ENCODE measurements at places on chromosomes 12 and 14.

DNA sequence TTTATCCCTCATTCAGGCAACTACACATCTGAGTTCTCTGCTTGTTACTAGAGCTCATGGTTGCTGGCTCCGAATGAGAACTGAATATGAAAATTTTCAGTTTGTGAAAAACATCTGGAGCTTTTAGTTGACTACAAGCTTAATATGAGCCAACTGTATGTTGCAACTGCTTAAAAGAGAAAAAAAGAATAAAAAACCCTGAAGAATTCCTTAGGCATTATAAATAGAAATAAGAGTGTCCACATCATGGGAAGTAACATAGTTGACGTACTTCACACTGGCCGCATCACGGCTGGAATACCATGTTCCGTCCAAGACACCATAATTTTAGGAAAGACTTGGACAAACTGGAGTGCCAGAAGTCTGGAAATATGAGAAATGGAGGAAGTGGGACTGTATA is 57.9 kb downstream of the PDE3A start:
- no peak for DNase-seq

- DNase-seq, result no peak
Measured at GRCh38 chr12:98998697-98999299, 353.7 kb downstream of the APAF1 start.

DNA sequence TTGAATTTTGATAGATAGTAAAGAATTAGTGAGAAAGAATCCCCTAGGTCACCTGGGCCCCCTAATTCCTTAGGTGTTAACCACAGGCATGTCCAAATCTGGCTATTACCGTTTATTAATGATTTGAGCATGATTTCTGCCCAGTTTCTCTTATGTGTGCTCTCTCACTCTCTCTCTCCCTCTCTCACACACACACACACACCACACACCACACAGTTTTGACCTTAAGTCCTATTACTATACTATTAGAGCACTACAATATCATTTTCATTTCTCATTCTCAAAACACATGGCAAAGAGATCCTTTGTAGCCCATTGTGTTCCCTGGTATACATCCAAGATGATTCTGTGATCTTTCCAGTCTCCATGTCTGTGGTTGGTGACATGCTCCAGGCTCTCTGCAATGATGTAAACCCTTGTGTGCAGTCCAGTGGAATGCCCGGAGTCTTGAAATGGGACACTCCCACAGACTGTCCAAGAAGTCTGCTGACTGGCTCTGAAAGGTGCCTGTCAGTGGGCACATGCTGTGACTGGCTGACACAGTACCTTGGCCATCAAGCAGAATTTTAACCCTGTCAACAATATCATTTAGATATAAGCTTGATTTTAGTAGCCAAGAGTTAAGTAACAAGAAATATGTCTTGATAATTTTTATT is 96.2 kb downstream of the FIGNL2 start:
- DNase-seq, result no peak

DNA sequence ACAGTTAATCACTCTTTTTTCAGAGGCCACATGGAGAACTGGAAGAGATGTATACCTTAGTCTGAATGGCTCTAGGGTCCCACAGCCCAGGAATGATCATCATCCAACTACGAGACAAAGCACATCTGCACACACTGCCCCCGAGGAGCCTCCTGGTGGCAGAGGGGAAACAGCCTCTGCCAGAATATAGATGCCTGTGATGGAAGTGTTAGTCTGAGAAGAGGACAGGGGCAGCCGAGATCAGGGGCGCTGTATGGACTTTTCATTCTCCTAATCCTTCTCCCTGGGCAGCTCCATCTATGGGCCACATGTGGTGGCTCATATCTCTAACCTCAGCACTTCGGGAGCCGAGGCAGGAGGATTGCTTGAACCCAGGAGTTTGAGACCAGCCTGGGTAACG is 82.8 kb upstream of the CAPRIN2 start:
- DNase-seq, result no peak

DNA sequence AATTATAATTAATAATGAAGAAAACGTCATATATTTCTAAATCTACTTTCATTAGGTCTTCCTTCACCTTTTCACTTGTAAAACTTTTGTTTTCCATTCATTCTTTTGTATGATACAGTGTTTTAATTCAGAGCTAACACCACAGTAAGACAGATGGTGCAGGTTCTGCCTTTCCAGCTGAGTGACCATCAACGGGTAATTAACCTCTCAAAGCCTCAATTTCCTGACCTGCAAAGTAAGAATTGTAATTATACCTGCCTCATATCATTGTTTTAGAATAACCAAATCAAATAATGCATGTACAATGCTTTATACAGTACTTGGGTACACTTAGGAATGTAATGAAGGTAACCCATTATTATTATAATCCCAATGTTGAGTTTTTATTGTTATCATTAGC is 157.6 kb downstream of the FOXA1 start:
- DNase-seq, result no peak

DNA sequence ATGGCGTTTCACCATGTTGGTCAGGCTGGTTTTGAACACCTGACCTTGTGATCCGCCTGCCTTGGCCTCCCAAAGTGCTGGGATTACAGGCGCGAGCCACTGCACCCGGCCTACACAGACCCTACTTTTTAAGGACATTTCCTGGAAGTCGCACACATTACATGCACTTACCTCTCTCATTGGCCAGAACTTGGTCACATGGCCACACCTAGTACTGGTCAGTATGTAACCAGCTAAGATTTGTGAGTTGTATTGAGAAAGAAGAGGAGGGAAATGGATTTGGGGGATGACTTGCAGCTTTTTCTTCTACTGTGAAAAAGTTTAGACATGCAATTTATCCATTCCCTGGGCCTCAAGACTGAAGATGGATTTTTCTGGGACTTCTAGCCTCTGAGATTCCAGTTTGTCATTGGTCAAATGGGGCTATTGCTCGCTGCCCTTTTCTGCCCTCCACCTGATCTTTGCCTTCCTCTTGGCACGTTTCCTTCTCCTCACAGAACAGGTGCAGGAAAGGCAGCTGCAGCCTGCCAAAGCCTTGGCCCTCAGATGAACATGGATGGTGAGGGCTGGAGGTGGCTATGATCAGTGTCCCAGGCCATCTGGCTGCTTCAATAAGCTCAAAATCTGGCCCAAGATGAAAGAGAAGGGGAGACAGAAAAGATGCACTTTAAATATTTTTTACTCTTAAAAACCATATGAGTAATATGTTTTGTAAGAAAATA is 7.1 kb upstream of the ZDHHC22 start:
- DNase-seq, result peak; percentile 17

DNA sequence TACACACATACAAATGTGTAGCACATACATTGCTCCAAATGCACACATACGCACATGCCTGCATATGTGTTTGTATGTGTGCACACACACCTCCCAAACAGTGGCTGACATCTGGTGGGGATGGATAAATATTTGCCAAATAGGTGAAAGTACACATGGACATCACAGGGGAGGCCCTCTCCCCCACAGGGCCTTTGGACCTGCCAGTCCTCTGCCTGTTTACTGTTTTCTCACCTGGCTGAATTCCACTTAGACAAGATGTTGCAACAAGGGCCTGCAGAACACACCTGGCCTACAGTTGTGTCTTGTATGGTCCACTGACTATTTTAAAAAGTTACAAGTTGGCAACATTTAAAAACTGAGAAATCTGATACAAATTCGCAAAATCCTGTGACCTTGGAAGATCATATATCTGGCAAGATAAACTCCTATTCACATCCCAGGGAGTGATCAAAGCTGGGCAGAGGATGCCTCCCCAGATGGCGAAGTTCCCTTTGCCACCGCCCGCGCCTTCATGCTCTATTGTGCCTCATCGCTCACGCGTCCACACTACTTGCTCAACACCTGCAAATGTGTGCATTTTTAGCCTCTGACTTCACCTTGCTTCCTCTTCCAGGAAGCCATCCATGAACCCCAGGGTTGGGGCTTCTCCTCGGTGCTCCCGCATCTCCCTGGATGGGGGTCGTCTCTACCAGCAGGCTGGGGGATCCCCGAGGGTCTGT is 118.4 kb upstream of the FZD10 start:
- DNase-seq, result peak; percentile 84

DNA sequence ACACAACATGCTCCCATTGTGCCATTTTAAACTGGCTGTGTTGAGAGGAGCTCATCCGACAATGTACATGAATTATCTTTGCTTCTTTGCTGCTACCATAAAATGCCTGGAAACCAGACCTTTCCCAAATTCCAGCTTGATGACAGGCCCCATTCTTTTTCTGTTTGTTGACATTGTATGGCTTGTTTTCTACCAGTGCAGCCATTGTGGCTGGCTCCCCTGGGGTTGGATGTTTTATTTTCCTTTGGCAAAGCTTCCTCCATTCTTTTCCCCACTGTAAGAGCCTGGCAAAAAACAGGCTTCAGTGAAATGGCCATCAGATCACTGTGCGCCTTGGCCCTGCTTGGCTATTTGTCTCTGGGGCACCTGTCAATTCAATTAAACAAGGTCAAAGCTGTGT is 532.5 kb downstream of the VRK1 start:
- DNase-seq, result no peak

- no peak for DNase-seq
Measured at GRCh38 chr14:67943947-67944346, 124.4 kb downstream of the RAD51B start.

GRCh38 chr12:109710747-109711595 is 2.7 kb upstream of the FAM222A start:
- DNase-seq, result no peak

GRCh38 chr12:116614194-116614915 is 55.2 kb downstream of the MAP1LC3B2 start:
- DNase-seq, result no peak

GRCh38 chr14:69882915-69883314 is 3.7 kb downstream of the SMOC1 start:
- no peak for DNase-seq

DNA sequence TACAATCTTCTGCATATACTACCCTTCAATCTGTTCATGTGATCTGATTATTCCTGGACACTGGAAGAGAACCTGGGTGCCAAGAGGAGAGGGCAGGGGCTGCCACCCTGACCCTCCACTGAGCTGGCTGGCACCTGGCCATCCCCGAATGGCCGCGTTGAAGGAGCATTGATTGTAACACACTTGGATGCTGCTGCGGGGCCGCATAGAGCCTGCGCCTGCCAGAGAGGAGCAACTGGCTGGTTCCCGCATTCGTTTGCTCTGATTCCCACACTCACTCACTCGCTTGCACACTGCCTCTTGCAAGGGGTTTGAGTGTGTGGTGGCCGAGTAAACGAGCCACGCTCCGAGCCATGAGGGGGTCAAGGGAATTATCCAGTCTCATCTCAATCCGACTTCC is 32.4 kb downstream of the PSEN1 start:
- DNase-seq, result no peak

GRCh38 chr14:64221391-64222003 is 72.7 kb downstream of the ESR2 start:
- DNase-seq, result no peak

DNA sequence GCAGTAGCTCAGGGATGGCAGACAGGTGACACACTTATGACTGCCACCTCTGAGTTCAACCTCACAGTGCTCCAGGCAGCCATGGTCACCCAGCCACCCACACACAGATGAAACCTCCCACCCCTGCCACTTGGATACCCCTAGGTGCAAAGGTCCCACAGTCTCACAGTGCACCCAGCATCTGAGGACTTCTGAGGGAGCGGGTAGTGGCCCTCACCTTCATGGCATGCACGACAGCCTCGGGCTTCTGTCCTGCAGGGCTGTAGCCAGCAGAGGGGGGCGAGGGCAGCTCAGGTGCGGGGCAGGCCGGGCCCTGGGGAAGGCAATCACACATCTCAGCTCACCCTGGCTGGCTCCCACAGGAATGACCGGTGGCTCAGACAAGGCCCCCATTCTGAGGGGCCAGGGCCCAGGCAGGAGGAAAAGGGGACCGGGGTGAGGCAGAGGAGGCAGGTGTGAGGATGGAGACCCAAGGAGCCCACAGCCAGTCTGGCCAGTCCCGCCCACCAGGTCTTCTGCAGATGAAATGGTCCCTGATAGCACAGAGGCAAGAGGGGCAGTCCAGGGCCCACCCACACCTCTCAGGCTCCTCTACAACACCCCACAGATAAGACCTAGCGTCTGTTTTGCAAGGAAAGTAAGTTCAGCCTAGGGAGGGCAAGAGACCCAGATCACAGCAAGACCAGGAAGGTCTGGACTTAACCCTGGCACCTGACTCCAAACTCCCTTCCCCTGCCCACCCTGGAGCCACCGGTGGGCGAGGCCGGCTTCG is 35.8 kb downstream of the CCNK start:
- no peak for DNase-seq

- DNase-seq, result peak; percentile 39
Measured at GRCh38 chr14:75709207-75709812, 48.3 kb downstream of the TTLL5 start.

GRCh38 chr12:47158792-47159191 is 79.0 kb upstream of the AMIGO2 start:
- no peak for DNase-seq

DNA sequence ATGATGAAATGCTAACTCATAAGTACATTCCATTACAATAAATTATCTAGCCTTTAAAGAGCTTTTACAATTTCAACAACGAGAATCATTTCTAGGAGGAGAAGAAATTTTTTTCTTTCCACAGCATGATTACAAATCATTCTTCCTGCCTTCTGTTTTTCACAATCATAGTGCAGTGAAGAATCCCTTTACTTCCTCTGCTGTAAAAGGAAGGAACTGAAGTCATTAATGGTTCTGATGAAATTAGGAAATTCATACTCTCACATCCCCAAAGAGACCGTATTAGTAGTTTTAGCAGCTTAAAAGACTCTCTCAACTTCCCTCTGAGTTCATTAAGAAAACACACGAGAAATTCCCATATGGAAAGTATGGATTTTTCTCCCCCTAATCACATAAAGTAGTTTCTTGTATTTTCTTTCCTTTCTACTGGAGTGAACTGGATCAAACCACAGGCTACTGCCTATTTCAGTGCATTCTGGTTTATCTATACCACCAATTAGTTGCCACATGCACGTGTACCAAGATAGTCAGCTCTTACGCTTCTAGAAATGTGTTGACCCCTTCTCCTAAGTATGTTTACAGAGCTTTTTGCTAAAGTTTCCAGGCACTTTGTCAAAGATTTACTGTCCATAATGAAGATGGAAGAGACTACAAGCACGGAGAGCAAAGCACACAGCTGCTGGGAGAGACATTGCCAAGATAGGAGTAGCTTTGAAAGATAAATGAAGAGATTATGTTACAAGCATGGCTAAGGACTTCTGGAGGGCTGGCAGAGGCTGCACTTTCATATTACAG is 58.9 kb upstream of the KITLG start:
- DNase-seq, result no peak

GRCh38 chr14:103517721-103518421 is 4.8 kb downstream of the CKB start:
- no peak for DNase-seq

DNA sequence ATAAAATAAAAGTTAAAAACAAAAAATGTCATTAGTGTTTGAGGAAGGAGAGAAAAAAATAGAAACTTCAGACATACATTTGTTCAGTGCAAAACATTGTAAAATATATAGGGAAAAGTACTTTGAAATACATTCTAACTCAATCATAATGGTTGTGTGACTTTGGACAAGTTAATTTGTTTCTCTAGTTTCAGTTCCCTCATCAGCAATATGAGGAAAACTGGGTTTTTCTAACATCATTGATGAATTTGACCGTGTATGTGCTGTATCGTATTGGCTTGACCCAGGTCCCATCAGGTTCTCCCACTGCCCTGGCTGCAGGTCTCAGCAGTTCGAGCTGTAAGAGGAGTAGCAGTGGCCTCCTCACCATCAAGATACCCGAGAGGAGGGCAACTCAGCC is 173.9 kb upstream of the ATF7IP start:
- no peak for DNase-seq

- no peak for DNase-seq
Measured at GRCh38 chr14:95674613-95675012, 11.6 kb upstream of the TCL1B start.

GRCh38 chr14:102537981-102538601 is 28.5 kb upstream of the ANKRD9 start:
- no peak for DNase-seq

GRCh38 chr14:36666416-36667206 is 5.0 kb downstream of the PAX9 start:
- no peak for DNase-seq
